NCI-H510A treated with DMSO at 0.1 percent for 48 hours (cell line): ENCODE measurements at places on chromosomes 5 and 9.

GRCh38 chr9:16321461-16322119 lies 548.9 kb downstream of the BNC2 start:
- no peak for DNase-seq

GRCh38 chr5:68225911-68226545 lies 10.5 kb downstream of the PIK3R1 start:
- DNase-seq = no peak

DNA sequence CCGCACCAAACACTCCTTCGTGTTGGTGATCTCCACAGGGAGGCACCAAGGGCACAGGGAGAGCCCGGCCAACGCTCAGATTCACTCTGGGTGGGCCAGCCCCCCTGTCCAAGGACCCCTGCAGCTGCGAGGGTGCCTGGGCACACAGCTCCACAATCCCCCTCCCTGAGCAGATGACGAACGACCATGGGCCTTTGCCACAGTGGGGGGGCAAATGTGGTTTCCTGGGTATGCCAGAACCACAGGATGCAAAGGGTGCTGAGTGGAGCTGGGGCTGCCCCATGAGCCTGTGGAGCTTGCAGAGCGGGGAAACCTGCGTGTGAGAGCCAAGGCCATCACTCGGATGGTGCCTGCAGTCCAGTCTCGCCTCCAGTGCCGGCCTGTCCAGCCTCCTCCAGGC lies 31.0 kb downstream of the LPCAT1 start:
- DNase-seq = no peak

DNA sequence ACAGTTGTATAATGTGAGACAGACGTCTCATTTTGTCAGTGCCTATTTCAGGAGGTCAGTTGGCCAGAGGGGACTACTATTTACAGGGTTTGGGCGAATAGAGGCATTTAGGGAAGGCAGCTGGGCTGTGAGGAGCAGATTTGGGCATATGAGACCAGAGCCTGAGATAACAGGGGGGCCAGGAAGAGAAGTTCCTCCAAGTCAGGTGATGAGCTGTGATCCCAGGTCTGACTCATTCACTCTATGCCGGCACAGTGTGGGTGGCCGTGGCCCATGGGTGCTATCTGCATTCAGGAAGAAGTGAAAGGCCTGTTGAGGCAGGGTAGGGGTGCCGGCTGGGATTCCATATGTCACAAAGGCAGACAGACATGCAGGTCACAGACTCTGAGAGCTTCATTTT lies 142.8 kb downstream of the PDZD2 start:
- no peak for DNase-seq

DNA sequence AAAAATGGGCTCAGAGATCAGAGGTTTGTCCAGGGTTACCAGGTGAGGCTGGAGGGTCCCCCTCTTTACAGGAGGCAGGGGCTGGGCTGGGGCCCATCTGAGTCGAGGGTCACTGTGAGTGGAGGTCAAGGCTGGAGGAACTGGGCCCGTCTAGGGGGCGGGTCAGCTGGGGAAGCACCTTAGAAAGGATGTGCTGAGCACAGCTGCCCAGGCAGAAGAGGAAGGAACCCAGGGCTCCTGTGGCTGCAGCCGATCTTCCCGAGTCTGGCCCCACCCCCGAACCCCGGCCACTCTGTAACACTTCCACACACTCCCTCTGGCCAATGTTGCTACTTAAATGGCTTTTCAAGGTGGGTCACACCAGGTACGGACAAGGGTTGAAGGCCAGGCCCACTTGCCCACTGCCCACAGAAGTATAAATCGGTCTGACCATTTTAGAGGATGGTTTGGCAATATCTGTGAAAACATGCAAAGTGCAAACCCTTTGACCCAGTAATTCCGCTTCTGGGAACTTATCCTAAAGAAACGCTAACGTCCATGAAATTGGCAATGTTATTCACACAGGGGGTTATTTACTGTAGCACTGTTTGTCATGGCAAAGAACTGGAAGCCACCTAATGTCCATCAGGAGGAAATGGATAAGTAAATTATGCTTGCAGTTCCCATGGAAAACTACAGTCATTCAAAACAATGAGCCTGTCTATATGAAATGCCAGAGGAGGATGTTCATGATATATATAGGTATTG lies 30.5 kb upstream of the EEIG1 start:
- DNase-seq = no peak

DNA sequence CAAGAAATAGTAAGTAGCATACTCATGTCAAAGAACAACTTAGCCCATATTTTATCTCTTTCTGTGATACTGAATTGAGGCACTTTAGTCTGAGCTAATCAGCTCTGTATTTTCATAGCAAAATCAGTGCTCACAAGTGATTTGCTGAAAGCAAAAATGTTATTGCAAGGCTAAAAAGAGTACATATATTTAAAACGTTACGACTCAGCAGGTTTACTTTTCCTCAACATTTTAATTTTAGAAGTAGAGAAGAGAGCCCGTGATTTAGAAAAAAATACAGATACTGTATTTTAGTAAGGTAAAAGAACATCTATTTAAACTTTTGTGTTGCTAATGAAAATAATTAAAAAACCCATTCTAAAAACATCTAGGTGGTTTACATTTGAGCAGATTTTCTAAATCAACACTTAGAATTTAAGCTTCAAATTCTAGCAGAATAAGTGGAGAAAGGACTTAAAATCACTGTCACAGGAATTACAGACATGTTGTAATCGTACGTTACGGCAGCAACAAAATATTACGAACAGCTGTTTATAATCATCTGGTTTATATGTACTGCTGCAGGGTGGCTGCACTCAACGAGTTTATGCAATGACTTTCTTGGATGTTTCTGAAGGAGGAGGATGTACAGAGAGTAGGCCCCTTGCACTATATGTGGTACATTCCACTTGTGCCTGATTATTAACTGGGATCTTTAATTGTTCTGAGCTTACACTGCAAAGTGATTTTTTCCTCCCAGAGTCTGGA lies 20.1 kb downstream of the SREK1 start:
- no peak for DNase-seq

DNA sequence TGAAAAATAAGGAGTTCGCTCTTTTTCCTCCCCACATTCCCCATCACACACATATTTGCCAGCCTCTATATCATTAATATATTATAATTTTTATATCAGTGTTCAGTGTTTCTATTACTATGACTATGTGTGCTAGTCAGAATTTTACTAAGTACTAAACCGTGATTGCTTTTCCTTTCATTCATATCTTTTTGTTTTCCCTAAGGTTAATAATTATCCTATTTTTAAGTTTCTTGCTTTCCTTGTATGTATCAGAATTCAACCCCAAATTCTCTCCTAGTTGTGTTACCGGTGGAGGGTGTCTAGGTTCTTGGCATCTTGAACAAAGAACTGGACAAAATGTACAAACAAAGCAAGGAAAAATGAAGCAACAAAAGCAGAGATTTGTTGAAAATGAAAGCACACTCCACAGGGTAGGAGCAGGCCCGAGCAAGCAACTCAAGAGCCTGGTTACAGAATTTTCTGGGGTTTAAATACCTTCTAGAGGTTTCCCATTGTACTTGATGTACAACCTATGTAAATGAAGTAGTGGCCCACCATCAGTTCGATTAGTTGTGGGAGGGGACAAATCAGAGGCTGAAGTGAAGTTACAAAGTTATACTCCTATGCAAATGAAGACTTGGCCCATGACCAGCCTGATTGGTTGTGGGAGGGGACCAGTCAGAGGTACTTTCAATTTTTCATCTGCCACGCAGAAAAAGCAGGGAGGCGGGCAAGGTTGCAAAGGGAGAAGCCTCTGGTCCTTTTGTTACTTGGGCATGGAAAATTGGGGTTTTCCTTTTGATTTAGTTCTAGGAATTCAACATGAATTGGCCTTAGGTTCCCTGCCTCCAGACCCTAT lies 43.8 kb downstream of the KIAA1191 start:
- DNase-seq = no peak

- no peak for DNase-seq
Measured at GRCh38 chr9:37923796-37924427, 20.0 kb upstream of the SLC25A51 start.

DNA sequence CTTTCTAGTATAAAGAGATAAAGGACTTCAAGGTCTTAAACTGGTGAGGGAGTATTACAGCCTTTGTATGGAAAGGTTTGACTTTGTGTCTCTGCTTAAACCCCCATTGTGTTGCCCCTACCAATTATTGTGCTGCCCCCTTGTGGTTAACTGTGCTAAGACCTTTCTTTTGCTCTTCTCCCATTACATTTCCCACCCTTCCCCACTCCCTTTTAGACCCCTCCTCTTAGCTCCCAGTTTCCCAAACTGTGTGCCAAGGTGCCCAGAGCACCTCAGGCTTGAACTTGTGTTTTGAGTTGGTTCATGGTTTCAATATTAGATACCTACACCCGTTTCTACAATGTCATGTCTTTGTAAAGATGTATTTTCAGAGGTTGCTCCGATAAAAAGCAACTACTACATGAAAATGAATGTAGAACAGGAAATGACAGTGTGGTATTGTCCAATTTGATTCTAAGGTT lies 2.9 kb downstream of the JAK2 start:
- peak; percentile 64 for DNase-seq

GRCh38 chr9:124660341-124660801 lies 110.7 kb downstream of the NR6A1 start:
- peak; percentile 51 for DNase-seq

DNA sequence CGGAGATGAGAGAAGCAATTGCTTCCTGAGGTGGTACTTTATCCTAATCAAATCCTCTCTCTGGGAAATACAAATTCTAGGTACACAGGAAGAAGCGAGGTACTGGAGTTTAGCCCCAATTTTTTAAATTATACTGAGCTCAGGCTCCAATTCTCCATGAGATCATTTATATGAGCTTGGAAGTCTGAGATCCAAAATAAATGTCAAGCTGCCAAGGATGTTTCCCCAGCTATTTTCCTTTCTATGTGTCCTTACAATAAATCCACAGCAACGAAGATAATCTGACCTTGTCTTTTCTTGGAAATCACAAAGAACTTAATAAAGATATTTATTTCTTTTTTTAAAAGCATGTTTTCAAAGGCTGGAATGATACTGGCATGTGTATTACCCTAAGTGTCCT lies 597.3 kb downstream of the GABRG2 start:
- DNase-seq = no peak

DNA sequence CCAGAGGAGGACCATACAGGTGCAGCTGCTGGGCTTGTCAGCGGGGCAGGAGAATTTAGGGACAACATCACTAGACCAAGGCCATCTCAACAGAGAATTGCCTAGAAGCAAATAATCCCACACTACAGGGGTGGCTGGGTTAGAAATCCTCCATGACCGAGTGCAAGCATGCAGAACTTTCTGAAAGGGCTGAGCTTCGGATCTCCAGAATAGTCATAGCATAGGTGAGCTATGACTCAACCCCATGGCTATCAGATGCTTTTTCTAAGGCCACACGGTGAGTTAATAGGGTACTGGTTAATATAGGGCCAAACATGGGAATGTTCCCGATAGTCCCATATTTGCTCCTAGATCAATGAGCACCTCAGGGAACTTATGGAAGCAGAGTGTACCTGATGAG lies 4.2 kb downstream of the KCNIP1 start:
- no peak for DNase-seq

- DNase-seq = no peak
Measured at GRCh38 chr9:77987081-77987656, 44.4 kb downstream of the GNAQ start.

GRCh38 chr9:113446323-113446740 lies 17.2 kb upstream of the RGS3 start:
- DNase-seq = peak; percentile 82

DNA sequence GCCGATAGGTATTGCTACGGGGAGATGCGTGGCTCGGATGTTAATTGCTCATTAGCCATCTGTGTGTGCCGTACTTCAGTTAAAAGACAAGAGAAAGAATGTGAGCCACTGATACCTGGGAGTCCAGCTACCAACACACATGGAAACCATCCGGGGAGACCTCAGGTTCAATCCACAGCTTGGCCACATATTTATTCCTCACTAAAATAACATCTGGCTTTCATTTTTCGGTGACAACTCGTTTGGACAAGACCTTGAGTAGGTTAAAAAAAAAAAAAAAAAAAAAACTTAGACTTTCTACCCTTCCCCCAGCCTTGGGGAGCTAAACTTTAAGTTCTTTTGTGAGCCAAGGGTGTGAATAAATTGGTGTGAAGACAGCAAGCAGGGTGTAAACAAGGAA lies 84.1 kb downstream of the SLIT3 start:
- DNase-seq = no peak

GRCh38 chr5:140550147-140551079 lies 3.0 kb downstream of the EIF4EBP3 start:
- no peak for DNase-seq

GRCh38 chr5:125463466-125464092 lies 717.1 kb upstream of the ZNF608 start:
- DNase-seq = no peak

DNA sequence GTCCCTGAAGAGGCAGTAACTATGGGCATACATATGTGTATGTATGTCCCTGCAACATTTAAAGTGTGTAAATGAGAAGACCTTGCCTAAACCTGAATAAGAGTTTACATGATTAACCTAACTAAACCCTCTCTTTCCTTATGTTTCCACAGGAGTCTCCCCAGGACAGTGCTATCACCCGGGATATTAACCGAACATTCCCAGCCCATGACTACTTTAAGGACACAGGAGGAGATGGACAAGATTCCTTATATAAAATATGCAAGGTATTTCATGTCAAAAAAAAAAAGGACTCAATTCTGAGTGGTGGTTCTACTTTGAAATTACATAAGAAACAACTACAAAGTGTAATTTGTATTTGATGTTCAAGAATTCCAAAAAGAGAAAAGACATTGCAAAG lies 31.7 kb downstream of the GPR21 start:
- no peak for DNase-seq

- no peak for DNase-seq
Measured at GRCh38 chr5:73032635-73033034, 76.8 kb downstream of the FCHO2 start.

- DNase-seq = no peak
Measured at GRCh38 chr5:172178301-172178987, 9.6 kb downstream of the STK10 start.

DNA sequence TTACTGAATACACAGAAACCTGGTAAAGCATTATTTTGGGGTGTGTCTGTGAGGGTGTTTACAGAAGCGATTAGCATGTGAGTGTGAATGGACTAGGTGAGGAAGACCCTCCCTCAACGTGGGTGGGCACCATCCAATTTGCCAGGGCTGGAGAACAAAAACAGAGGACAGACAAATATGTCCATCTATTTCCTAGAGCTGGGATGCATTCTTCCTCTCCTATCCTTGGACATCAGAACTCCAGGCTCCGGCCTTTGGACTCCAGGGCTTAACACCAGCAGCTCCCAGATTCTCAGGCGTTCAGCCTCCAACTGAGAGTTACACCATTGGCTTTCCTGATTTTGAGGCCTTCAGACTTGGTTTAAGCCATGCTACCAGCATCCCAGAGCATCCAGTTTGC lies 65.8 kb upstream of the CHD1 start:
- no peak for DNase-seq
